Left kidney (tissue), 8 donors: ENCODE measurements at places on chromosomes 6 and 20.

- no peak for DNase-seq
Measured at GRCh38 chr6:84177241-84177640, 50.2 kb downstream of the CEP162 start.

DNA sequence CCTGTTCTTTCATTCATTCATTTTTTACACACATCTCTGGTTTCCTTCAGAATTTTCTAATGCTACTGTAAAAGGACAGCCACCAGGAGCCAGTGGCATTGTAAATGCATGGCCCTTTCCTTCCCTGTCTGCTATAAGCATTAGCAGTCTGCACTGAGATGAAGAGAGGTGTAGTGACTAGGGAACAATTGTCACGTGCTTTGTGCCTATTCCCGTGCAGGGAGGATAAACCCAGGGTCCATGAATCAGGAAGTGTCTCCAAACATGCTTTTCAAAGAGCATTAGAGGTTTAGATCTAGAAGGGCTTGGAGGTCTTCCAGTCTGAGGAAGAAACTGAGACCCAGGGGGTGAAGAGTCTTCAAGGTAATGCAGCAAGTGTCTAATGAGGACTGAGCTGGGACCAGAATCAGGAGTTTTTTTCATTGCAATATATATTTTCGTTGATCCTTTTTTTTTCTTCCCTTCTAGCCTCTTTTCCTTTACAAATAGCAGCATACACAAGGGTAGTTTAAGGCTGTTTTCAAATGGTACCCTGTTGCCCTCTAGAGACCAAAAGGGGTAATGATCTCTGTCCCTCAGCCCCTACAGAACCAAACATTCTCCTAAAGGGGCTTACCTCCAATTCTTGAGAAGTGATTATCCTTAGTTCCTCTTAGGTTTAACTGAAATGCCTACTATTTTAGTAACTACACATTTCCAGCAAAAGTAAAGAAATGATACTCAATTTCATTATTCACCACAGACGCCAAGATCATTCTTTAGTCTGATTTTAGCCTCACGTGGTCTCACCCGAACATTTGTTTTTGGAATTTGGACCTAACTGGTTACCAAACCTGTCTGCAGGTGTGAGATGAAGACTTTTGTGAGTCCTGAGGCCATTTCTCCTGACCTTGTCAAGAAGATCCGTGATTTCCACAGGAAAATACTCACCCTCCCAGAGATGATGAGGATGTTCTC lies 6.6 kb downstream of the TRIM15 start:
- peak; percentile 36 for DNase-seq

DNA sequence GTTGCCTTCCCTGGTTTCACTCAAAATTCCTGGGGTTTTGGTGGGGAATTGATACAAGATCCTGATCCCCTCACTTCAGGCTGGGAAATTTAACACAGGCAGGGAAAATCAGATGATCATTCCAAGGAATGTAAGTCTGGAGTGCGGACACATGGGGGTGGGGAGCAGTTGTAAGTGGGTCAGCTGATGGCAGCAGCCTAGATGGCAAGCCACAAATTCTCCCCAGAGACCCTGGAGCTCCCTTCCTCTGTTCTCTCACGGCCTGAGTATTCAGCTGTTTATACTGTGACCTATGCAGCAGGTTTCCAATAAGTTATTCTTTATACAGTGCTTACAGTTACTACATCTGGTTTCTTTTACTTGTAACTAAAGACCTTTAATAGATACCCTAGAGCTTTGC lies 144.9 kb downstream of the SH3BGRL2 start:
- no peak for DNase-seq

GRCh38 chr6:12767016-12767415 lies 50.4 kb downstream of the PHACTR1 start:
- no peak for DNase-seq

GRCh38 chr6:113701552-113702254 lies 155.4 kb upstream of the MARCKS start:
- DNase-seq = no peak

DNA sequence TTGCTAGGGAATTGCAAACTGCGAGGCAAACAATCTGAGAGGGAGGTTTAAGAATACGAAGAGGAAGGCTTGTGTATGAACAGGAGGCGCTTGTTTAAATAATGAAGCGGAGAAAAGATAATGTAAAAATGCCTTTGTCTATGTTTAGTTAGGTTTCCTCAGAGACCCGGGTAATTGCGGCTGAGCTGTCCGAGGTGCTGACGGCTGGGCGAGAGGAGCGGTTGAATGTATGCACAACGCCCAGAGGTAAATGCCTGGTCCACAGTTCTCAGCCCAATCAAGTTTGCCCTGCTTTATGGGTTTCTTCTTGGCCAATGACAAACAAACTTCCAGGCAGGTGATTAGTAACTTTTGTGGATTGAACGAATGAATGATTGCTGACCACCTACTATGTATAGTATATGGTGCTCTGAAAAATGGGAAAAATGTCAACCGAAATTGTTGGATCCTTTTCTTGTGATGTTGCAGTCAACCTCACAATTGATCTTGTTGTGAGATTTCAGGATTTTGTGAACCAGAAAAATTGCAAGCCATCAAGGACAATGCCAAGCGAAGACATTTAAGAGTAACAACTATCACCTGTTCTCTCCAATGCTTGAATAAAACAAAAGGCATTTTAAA lies 38.3 kb upstream of the SLC32A1 start:
- DNase-seq = peak; percentile 66

DNA sequence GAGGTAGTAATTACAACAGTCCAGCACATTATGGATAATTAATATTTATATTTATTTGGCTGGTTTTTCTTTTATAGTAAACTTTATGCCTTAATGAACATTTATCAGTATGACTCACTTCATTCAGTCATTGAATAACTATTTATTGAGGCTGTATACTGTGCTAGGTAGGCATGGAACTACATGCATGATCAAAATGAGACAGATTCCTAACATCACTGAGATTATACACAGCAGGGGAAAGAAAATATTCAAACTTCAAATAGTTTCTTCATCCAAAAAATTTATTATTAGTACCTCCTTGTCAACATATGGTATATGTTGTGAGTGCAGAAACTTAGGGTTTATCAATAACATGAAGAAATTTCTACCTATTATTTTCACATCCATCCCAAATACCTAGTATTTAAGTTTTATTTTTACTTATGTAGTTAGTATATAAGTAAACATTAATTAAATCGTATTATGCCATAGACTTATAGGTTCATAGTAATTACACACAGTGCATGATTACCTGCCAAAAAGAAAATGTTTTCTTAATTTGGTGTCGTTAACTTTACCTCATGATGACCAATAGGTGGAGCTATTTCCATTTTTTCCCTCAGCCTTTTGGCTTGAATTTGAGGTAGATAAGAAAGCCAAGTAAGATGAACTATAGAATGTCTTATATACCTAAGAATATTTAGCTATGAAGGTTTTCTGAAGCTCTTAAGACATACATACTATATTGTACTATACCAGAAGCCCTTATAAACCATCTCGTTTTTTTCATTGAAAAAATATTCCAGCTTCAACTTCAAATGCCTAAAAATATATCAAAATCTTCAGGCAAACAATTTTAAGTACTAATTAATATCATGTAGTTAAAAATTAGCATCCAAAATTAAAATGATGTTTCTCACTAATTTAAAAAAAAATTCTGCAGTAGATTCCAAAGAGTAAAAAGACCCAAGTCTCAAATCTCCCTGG lies 12.5 kb upstream of the TMEM30A start:
- peak; percentile 69 for DNase-seq
